ENCODE measurements at places on chromosomes 6 and 20. TPM values are rescaled to one million over a fixed set of nuclear protein-coding genes. Genes with fewer than 3 reads are reported as not detected.

Gene CLPSL2
- not detected for polyA plus RNA-seq

GRCh38 chr6:79440598-79440997 is 96.6 kb downstream of the LCA5 start:
- DNase-seq = no peak

Gene GOPC
- polyA plus RNA-seq = 8.9 TPM

DNA sequence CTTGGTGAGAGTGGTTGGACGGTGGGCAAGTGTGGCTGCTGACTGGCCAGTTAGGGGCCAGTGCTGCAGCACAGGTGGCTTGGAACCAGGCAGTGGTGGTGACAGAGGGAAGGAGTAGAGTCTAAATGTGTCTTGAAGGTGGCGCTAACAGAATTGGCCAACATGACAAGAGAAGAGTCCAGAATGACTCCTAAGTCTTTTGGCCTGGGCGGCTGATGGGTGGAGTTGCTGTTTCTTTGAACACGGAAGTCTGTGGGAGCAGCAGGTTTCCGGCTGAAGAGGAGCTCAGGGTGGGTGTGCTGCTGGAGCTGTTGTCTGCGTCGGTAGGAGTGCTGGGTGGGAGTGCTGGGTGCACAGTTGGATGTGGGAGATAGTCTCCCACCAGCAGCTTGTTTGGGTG is 10.1 kb downstream of the LSM14B start:
- no peak for DNase-seq

Gene TRIM40
- polyA plus RNA-seq = not detected

Gene BYSL
- 5.8 TPM for polyA plus RNA-seq
